ENCODE measurements at places on chromosomes 2 and 18.
A peak's percentile ranks its signal among the peaks of the same experiment; 100 is the strongest.

DNA sequence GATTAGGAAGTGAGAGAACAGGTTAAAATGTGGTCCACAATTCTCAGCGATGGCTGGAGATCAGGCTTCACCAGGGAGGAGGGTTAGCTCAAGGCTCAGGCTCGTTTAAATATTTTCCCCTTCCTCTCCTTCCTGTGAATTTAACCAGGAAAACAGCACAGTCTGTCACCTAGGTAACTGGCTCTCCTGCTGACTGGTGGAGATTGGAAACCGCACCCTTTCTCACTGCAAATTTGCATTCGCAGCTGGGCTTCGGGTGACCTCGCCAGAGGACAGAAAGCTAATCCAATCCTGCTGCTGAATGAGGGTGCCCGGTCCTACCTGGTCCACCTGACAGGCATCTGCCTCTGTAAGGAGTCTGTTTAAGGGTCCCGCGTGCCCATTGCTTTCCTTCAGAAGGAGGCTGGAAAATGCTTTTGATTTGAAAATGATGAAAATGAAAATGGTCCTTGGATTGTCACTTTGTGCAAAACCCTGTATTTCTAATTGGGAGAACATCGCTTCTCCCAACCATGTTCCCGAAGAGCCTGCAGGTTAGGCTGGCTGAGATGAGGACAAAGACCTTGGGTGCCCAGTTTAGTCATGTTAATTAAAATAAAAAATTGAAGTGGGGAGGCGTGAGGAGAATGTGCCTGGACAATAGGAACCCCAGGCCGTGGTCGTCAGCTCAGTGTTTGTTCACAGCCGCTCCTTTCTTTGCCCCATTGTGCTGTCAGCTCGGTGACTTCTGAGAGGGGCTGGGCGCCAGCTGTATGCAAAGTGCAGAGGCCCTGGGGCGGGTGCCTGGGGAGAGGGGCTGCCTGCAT lies 43.4 kb upstream of the MTCL1 start:
- no peak for DNase-seq

DNA sequence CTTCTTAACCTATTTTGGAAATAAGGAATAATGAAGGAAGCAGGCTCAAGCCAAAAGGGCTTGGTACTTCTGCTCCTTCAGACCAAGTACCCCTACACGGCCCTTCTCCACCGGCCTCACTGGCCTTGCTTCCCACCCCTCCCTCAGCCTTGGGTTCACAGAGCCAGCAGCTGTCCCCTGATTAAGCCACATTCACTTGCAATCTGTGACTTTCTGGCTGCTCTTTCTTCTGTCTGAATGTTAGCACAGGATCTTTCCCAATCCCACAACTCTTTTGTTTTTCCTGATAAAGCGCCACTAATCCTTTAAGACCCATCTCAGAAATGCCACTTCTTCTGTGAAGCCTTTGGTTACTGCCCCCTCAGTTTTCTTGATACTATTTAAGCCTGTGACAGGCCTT lies 52.4 kb downstream of the REEP1 start:
- no peak for DNase-seq

DNA sequence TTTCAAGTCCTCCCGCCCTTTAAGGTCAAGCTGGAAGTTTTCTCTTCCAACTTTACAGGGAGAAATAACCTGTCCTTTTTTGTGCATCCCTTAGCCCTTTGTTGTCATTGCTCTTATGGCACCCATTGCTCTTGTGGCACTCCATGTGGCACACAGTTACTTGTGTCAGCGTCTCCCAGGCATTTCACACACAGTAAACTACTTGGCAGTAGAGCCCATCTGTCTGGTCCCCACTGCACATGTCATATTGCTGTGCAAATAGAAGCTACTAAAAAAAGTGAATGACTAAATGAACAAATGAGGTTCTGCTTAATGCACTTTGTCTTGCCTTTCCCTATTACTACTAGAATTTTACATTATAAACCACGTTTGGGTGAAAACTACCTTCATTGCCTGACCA lies 149.3 kb downstream of the EML6 start:
- DNase-seq, result no peak

DNA sequence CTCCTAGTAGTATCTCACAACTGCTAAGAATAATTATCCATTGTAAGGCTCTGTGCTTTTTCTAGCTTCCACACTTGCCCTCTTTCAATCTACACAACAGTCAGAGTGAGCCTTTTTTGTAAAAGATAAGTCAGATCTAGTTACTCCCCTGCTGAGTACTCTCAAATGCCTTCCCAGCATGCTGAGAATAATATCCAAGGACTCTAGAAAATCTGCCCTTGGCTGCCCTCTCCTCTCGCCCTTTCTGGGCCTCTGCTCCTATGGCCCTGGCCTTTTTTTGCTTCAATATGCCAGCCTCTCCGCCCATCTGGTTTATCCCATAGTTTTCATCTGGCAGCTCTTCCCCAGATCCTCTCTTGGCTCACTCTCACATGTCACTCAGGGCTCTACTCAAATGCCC lies 455.9 kb upstream of the UBE2E3 start:
- no peak for DNase-seq

DNA sequence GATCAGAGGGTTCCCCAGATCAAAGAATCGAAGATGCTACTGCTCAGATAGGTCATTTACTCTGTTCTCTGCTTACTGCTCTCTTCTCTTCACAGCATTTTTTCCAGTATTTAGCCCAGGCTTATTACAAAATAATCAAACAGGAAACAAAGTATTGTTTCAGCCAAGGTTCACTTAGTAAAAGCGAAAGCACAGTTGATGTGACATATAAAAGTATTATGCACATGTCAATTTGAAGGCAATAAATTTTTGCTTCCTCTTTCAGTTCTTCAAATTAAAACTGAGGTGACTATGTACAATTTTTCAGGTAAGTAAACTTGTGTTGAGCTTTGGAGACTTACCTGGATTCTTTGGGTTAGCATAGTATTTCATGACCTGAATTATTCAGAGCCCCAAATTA lies 262.8 kb upstream of the CHST9 start:
- DNase-seq, result no peak

- DNase-seq, result no peak
These were observed 177.9 kb upstream of the SETBP1 start for GRCh38 chr18:44502790-44503189.

GRCh38 chr2:12661489-12661888 lies 55.2 kb upstream of the TRIB2 start:
- no peak for DNase-seq

DNA sequence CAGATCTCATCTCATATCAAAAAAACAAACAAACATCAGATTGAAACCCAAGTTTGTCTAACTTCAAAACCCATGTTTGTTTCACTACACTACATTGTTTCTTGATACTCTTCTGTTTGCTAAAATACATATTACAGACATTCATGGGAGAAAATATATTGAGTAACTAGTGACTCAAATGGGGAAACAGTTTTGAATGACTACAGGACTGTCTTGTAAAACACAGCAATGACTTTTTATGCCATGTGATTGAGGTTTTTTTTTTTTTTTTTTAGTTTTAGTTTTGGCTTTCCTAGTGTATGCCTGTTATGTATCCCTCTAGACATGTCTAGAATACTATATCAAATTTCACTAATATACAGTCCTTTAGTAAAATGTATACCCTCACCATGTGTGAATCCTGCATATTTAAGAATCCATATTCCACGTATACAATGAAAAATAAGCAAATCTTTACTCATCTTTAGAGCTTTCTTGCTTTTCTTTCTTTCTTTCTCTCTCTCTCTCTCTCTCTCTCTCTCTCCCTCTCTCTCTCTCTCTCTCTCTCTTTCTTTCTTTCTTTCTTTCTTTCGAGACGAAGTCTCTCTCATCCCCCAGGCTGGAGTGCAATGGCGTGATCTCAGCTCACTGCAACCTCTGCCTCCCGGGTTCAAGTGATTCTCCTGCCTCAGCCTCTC lies 46.6 kb upstream of the SERTAD2 start:
- no peak for DNase-seq

GRCh38 chr2:64404002-64404731 lies 49.8 kb upstream of the LGALSL start:
- DNase-seq, result no peak

DNA sequence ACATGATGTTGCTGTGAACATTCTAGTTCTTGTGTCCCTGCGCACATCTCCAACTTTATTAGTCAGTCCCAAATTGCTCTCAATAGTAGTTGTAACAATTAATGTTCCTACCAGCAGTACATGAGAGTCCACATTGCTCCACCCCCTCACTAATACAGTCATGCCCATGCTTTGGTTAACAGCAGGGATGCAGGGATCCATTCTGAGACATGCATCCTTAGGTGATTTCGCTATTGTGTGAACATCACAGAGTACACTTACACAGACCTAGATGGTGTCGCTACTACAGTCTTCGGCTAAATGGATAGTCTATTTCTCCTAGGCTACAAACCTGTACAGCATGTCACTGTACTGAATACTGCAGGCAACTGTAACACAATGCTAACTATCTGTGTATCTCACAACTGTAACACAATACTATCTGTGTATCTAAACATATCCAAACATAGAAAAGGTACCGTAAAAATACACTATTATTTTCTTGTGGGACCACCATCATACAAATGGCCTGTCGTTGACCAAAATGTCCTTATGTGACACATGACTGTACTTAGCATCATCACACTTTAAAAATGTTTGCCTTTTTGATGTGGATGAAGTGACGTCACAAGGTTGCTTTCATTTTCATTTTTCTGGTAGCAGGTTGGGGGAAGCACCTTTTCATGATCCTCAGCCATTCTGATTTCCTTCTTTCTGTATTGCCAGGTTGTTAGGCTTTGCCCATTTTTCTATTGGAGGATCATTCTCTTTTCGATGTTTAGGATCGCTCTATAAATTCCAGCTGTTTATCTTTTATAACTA lies 82.9 kb upstream of the RNF152 start:
- DNase-seq, result no peak

DNA sequence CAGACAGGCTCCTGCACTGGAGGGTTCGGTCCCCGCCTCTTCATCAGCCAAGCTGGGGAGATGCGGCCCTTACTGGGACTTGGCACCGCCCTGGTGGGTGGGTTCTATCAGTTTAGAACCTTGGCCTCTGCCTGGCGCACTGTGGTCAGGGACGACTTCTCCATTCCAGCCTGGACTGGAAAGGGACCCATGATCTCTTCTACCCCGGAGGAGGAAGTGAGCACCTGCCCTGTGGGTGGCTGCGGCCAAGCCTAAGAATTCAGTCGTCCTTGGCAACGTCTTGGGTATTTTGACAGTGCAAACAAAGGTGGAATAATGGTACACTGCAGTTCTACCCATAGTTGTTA lies 106.9 kb upstream of the CD302 start:
- no peak for DNase-seq

DNA sequence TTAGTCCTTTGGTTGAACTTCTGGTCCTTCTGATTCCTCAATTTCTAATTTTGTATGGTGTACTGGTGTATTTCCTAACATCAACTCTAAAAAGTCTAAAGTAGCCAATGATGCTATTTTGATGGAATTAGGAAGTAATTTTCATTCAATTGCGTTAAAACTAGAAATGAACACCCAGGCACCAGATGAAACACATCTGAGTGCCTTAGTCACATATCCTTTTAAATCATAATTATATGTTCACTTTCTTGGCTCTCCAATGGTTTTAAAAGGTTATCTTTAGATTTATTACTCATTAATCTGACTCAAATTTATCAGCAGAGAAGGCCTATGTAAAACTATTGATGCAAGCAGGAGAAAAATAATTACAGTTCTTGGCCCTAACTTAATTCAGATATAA lies 119.7 kb downstream of the GAREM1 start:
- no peak for DNase-seq

DNA sequence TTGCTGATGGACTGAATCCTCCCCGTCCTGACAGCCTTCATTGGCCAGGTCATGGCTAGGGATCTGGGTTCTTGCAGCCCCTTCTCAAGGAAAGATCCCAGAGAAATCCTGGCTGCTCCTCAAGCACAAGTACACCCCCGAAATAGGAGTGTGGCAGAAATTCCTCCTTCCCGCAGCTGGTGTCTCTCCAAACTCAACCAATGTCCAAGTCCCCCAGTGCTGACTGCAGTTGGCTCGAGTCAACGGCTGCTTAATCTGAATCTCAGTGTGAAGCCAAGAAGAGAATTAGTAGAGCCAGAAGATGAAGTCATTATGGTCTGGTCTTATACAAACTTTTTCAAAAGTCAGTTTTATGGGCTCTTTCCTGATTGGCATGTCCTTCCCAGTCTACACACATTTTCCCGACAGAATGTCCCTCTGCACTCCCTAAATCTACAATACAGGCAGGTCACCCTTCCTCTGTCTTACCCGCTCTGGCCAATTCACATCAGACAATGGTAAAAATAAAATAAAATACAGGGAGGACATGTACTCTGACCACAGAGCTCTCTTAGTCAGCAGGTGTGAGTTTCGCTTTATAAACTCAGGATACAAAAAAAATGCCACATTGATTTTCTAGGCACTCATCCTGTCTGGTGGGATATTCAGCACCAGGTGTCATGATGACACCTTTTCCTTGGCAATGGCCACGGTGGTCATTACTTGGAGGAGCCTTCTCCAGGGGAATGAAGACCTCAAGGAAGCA lies 76.9 kb upstream of the PAPOLG start:
- no peak for DNase-seq

DNA sequence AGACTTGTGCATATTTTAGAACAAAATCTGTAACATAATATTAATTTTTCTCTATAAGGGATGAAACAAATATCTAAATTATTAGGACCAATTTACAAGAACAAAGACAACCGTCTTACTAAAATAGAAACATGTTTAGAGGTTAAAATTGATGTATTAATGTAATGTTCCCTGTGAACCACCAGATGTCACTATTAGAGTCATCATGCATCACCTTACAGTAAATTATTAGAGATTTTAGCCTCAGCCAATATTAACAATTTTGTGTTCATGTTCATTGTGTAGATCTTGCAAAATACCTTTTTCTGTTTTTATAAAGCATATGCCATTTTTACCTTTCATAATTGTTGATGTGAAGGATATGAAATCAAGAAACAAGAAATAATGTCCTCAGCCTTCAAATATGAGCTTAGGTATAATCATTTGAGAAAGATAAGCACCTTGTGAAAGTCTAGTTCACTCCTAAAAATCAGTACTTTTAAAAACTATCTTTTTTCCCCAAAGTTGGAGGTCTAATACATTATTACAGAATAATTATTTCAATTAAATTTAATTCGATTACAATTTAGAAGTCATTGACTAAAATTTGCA lies 344.3 kb upstream of the KCNH7 start:
- DNase-seq, result peak; percentile 10

DNA sequence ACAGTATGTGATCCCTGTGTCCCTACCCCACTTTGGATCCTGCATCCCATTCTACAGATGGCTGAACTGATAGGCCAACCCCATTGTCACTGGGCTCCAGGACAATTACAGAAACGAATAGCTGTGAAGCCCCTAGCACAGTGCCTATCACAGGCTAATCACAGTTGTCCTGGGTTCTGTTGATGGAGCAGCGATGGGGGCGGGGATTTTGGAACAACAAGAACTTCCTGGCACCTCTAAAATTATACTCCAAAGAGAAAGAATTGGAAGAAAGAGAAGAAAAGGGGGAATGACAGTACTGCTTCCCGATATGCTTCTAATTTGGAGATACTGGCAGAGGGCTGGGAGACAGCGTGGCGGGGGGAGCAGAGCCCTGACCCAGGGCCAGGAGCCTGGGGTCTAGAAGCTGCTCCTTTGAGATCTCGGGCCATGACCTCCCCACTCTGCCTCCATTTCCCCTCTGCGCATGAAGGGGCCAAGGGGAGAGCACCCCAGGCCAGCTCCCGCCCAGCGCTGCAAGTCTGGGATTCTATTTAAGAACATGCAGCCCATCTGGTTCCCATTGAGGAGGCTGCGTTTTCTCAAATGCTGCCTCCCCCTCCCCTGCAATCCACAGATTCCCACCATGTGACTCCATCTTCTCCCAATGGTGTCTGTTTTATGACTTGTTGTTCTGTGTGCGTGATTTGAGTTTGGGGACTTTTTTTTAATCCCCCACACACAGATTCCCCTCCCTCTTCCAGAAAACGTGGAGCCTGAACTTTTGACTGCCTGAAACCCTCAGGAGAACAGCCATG lies 202.7 kb downstream of the CYP26B1 start:
- DNase-seq, result no peak
